ENCODE measurements at places on chromosomes 4 and X.

- no peak for DNase-seq
Observed at GRCh38 chr4:58760737-58761136, 1650.6 kb upstream of the IGFBP7 start.

DNA sequence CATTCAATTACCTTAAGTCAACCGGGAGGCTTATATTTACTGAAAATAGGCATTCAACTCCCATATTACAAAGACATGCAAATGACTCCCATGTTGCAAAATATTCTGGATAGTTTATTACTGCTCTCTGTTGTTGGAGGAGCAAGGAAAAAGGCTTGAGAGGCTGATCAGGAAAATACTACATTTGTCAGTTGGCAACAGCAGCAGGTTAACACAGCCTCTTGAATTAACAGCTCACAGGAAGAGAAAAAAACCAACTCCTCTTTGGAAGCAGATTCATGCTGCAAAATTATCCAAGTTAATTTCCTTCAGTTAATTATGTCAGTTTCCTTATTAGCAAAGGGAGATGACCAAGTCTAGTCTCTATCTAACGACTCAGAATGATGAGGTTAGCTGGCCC, 238.9 kb downstream of the MAML3 start:
- no peak for DNase-seq

GRCh38 chr4:139950568-139950967, 203.4 kb downstream of the MAML3 start:
- no peak for DNase-seq

- DNase-seq = no peak
Observed at GRCh38 chr4:172042714-172043114, 229.5 kb downstream of the GALNTL6 start.

DNA sequence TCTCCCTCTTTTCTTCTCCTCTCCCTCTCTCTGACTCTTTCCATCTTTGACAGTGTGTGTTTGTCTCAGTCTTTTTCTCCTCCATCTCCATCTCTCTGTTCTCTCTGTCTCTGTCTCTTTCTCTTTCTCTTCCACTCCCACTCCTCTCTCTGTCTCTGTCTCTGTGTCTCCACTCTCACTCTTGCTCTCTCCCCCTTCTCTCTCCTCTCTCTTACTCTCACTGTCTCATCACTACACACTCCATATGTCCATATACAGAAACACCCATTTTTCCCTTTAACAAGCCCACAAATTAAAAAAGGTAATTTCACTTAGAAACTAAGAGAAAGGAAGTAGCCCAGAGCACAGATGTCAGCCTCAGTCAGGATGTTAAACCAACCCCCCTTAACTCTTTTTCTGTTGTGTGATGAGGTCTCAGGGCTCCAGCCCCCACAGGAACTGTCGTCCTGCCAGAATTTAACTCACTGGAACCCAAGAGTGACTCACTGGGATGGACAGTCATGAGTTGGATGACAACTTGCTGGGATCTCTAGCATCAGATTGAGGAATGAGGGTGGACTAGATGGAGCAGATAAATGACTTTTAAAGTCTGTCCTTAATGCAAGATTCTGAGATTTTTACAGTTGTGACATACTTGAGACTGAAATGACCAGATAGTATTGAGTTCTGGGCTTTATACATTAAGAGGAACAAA, 27.5 kb downstream of the OTUD6A start:
- no peak for DNase-seq

DNA sequence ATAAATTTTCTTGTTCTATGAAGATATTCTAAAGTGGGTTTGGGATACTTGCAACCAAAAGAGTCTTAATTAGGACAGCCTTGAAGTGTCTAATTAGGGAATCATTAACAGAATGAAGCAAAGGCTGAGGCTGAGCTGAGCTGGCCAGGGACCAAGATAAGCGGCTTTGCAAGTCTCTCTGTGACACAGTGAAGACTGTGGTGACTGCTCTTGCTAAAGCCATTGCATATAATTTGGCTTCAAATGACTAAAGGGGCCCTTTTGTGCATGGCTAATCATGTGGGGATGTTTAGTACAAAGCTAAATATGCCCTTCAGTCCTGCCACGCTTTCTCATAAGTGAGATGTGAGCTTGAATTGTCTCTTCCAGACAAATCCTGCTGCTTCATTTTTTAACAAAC, 31.2 kb upstream of the GYPA start:
- DNase-seq = no peak

DNA sequence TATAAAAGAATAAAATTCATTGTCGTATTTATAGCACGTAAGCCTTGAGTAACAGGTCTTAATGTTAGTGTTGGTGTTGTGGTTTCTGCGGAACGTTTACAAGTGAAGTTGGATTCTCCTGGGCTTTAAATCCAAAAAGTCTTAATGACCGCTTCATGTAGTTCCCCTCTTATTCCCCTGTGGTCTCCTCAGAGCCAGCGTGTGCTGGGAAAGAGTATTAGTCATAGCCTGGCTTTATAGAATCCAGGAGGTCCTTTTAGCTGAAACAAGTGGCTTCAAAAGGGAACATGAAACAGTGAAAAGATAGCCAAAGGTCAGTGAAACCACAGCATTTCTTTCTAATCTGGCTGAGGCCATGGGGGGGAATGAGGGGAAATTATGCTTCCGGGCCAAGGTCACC, 79.1 kb downstream of the CLCN4 start:
- DNase-seq = no peak

- DNase-seq = no peak
Observed at GRCh38 chr4:133910165-133910564, 291.4 kb downstream of the PABPC4L start.

- no peak for DNase-seq
Observed at GRCh38 chr4:48237996-48238645, 31.5 kb downstream of the TEC start.

GRCh38 chrX:13985697-13986435, 43.8 kb downstream of the GEMIN8 start:
- DNase-seq = no peak

DNA sequence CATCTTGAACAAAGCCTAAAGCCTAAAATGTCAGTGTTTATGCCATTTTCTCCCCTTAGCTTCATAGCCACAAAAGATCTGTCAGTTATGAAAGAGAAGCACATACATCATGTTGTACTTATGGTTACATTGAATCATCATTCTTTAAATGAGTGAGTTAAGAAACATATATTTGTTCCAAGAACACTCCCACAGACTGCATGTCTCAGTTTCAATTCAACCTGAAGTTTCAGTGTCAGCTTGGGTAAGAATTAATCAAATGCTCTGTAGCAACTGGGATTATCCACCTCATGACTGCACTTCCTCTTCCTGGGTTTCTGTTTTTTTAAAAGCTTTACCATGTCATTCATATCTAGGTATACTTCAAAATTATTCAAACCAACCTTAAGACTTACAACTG, 3.9 kb upstream of the TMPRSS11B start:
- DNase-seq = peak; percentile 24

GRCh38 chr4:56692576-56692975, 11.5 kb upstream of the HOPX start:
- no peak for DNase-seq

DNA sequence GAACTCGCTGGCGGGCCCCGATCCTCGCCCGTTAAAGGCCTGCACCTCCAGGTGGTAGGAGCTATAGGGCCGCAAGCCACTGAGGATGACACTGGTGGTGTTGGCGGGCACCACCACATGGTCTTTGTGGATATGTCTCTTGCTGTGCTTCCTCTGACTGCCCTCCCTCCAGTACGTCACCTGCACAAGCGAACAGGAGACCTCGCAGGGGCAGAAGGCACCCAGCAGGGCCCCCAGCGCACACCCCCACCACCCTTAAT, 20.7 kb downstream of the L1CAM start:
- DNase-seq = no peak

- DNase-seq = no peak
Observed at GRCh38 chrX:127574829-127575228, 477.4 kb downstream of the ACTRT1 start.

GRCh38 chr4:146957237-146957636, 11.6 kb upstream of the TTC29 start:
- DNase-seq = no peak

GRCh38 chr4:145533001-145533400, 51.3 kb downstream of the SMAD1 start:
- DNase-seq = no peak

DNA sequence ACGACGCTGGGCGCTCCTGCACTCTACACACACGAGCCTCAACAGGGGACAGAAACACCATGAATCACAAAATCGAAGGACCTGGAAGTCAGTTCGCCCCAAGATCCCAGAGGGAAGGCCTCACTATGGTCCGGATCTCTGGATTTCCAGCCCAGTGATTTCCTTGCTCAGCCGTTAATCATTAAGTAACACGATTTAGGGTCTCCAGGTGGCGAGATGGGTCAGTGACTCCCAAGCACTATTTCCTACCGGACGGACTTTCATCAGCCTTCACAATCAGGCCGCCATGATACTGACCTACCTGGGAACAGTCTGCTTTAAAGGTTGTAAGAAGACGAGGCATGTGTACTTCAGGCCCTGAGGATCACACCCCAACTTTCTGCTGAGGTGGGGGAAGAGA, 63.7 kb downstream of the FAT1 start:
- DNase-seq = no peak

DNA sequence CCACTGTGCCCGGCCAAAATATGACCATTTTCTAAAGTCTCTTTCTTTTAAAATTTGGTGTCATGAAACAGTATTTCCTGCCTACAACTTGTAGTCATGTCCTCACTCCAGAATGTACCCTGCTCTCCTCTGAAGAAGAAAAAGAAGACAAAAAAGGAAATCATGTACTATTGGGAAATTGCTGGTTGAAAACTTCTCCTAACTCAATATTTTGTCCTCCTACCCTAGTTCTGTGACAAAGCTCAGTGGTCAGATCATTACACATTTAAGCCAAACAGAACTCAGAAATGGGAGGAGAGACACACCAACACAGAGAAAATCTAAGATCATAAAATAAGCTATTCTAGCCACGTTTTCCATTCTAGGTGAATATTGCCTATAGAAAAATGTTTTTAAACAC, 127.7 kb downstream of the IRF2 start:
- peak; percentile 87 for DNase-seq

DNA sequence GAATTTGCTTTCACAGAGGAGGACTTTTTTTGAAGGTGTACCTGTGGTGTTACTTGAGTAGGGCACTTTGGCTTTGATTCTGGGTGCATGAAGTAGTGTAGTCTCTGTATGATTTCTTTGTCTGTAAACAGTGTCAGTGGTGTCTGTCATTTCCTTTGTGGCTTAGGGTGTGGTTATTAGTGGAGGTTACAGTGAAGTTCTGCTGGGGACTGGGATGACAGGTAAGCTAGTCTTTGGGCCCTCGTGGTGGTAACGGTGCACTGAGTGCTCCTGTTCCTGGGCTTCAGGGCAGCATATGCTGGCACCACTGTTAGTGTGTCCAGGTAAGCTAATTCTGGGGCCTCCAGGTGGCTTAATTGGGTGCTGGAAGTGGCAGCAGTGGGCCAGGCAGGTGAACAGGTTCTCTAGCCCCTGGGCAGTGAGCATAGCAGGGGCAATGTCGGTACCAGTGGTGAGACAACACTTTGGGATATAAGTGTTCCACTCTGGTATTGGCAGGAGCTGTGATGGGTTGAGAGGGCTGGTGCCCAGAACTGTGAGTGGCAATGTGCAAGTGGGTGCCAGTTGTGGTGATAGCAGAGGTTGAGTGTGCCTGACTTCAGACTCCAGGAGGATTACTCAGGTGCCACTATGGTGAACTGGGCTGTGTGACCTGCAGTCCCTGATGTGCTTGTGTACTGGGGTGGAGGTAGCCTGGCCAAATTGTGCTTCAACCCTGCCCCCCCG, 26.0 kb upstream of the VSIG1 start:
- DNase-seq = no peak

- DNase-seq = no peak
Observed at GRCh38 chr4:68451246-68452211, 4.3 kb downstream of the TMPRSS11E start.

DNA sequence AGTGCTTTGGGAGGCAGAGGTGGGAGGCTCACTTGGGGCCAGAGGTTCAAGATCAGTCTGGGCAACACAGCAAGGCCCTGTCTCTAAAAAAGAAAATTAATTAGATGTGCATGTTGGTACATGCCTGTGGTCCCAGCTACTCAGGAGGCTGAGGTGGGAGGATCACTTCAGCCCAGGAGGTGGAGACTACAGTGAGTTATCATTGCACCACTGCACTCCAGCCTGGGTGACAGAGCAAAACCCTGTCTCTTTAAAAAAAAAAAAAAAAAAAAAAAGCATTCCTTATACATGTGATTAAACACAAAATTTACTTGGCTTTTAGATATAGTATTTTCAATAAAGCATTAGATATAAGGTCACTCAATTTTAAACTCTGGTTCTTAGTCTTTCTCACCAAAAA, 34.9 kb downstream of the SMARCA1 start:
- no peak for DNase-seq

GRCh38 chr4:88661739-88662138, 35.9 kb downstream of the NAP1L5 start:
- DNase-seq = no peak

- DNase-seq = no peak
Observed at GRCh38 chr4:185560316-185560715, 25.0 kb upstream of the PDLIM3 start.

- peak; percentile 85 for DNase-seq
Observed at GRCh38 chr4:158796370-158797140, 27.7 kb downstream of the FNIP2 start.

DNA sequence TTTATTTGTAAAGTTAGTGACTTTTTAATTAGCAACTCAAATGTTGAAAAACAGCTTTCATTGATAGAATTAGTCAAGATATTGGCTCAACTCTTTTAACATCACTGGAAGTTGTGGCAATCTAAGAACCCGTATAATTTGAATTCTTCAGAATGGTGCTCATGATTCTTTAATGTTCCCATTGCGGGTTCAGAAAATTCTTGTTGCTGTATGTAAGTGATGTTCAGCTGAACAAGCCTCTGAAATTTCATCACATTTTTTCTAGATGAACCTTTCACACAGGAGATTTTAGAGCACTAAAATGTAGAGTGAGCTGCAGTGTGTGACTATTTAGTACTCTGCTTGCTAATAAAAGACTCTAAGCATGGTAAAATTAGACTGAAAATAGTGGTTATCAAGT, 1317.7 kb downstream of the FSTL5 start:
- DNase-seq = no peak

GRCh38 chrX:132200976-132201375, 18.3 kb downstream of the RAP2C start:
- no peak for DNase-seq

DNA sequence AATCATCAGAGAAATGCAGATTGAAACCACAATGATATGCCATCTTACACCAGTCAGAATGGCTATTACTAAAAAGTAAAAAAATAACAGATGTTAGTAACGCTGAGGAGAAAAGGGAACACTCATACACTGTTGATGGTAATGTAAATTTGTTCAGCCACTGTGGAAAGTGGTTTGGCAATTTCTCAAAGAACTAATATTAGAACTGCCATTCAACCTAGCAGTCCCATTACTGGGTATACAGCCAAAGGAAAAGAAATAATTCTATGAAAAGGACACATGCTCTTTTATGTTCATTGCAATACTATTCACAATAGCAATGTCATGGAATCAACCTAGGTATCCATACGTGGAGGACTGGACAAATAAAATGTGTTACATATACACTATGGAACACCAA, 566.3 kb downstream of the STPG2 start:
- DNase-seq = no peak

Measured in inflammatory macrophage (primary cell).